ENCODE measurements at places on chromosomes 4 and X.

DNA sequence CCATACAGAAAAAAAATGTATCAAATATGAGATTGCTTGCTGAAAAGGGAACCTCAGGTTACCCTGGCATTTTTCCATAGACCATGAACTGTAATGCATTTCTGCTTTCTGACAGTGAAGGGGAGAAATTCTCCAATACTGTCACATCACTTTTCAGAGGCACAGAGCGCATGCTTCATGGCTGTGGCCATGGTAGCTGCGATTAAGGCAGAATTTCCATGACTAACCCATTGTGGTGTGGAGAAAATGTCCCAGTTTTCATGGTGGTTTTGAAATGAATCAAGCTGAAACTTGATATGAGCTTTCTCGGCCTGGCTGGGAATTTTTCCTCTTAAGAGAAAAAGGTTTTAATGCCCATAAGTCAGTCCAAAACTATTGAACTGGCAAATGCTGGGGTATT, 39.5 kb upstream of the MAP3K15 start:
- no peak for DNase-seq

GRCh38 chr4:101724093-101724492, 66.4 kb upstream of the BANK1 start:
- no peak for DNase-seq

DNA sequence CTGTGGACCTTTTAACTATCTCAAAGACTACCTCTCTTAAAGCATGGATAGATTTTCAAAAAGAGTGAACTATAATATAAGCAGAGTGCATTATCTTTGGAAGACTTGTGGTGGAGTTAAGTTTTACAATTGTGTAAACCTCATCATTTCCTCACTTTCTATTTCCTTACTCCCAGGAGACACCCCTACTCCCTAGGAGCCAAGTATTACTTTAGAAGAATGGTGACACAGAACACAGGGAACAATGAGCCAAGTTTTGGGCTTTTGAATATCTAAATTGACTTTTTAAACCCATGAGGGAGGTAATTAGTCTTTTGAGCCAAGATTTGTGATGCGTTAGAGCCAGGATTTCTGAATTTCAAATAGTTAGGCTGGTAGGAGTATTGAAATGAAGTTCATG, 78.9 kb upstream of the UNC5C start:
- DNase-seq: no peak

DNA sequence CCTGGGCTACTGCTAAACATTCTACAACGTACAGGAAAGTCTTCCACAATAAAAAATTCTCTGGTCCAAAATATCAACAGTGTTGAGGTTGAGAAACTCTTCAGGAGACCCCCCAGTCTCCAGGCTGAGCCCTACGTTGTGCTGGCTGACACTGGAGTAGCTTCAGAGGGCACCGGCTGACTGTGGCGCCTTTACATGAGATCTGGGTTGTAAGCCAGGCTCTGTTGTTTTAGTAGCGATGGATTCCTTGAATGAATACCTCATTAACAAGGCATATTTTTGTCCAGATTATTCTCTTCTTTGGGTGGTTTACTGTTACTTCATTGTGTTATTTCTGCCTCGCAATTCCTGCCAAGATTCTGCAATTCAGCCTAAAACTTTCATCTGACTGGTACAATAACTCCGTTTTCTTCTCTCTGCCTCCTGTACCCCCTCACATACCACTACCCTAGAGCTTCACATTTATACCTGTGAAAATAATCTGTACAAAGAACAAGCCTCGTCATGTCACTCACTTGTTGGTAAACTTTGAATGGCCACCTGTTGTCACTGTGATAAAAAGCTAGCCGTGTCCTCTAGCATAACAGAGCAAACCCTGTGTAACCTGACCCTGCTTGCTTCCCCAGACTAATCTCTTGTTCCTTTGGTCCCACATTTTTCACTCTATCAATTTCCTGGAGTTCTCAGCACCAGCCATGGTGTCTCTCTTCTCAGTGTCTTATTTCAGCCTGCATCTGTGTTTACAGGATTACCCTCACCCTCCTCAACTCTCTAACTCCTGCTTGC, 1476.1 kb upstream of the TENM3 start:
- no peak for DNase-seq

- DNase-seq: no peak
Measured at GRCh38 chrX:56833626-56834025, 104.6 kb downstream of the NBDY start.

GRCh38 chr4:14596028-14596427, 406.3 kb upstream of the CPEB2 start:
- DNase-seq: no peak

DNA sequence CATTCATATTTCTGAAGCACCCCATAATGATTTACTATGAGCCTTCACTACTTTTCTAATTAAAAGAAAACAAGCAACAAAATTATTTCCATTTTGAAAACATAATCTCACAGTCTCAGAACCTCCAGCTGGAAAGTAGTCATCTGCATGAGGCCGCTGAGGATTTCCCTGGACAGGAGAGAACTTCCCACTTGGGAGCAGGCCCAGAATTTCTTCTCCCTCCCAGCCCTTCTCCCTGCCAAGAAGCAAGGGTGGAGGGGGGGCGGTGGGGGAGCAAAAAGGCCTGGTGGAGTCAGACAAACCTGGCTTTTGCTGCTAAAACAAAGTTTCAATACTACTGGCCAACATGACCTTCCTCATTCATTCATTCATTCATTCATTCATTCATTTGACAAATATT, 167.3 kb downstream of the PJA1 start:
- DNase-seq: peak; percentile 70

- DNase-seq: no peak
Measured at GRCh38 chr4:157045507-157046127, 30.3 kb upstream of the GLRB start.

GRCh38 chr4:68070302-68070701, 59.4 kb downstream of the TMPRSS11F start:
- no peak for DNase-seq

DNA sequence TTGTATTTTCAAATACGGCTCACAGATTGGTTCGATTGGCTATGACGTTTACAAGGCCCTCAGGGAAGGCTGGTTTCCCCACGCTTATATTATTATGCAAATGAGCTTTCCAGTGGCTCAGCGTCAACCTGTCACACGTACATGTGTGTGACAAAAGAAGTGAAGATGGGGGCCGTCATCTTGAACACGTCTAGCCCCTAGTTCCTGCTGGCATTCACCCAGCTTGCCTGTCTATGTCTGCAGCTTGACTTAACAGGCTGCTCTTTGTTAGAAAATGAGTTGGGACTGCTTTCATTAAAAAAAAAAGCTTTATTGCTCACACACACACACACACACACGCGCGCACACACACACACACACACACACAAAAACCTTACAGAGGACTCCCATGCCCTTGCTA, 283.6 kb upstream of the CTSO start:
- no peak for DNase-seq

All from right forelimb (tissue), 1 donor.